ENCODE measurements at places on chromosomes 2 and 18.

DNA sequence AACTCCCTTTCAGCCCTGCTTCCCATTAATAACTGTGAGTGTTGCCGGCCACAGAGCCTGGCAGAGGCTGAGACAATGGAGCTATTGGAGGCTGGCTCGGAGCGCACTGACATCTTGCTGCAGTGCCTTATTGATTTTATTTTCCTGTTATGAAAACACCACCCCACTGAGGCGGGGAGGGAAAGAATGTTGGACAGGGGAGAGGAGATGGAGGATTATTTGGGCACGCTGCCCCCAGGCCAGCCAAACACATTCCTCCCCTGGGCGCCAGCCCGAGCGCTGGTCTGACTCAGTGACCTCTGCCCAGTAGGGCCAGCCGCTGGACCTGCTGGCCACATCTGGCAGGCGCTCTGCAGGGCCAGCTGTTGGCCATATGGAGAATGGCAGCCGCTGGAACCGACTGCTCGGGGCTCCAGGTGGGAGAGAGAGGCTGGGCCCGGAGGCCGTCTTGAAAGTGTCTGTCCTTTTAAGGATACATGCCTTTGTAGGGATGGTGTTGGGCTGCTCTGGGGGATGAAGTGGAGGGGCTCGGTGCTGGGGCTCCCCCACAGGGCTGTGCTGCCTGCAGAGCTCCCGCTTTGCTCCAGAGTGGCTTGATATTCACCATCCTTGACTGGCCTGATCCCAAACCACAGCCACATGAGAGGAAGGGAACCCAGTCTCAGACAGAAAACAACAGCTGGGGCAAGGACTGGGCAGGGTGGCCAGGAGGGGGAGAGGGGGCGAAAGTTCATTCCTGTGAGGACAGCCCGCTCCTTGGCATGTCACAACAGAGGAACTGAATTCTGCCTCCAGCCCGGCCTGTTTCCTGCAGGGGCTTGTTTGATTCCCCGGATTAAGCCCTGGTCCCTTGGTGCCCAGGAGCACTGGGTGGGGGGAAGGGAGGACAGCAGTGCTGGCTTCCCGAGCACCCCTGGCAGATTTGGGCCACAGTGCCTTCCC is 179.0 kb downstream of the KLHL29 start:
- no peak for DNase-seq

DNA sequence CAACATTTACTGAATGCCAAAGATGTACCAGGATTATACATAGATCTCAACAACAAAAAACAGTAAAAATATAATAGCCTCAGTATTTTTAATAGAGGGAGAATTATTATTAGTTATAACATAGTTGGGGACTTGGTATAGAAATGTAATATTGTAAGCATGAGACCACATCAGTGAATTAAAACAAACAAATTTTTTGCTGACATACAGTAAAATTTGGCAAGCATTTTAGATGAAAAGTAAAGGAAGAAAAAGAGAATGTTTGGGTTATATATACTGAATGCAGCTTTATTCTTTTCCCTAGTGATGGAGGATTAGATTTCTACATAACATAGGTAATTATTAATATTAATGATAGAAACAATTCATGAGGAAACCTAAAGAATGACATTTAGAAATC is 10.9 kb downstream of the CPS1 start:
- no peak for DNase-seq

DNA sequence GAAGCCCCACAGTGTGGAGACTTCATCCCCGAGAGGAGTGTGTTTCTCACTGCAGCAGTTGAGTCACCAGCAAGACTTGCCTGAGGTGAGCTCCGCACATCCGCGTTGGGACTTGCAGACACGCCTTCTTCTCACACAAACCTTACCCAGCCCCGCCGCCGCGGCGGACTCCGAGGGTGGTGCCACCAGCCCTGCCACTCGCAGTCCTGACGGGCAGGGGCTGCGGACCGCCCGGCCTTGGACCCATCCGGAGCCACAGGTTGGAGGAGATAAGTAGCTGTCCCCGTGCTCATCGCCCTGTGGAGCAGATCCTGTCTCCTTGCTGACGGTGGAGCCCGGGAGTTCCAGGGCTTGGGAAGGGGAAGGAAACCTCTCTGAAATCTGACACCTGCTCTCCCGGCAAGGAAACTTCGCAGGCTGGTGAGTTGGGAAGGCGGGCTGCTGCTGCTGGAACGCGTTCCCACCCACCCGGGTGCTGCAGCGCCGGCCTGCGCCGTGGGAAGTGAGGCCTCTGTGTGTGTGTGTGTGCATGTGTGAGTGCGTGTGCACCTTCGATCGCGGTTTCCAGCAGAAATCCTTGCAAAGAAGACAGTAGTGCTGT is at the start of gene RAB27B:
Gene RAB27B, plus strand, starts transcription at position 197 of the 601 bp plus-strand sequence. CDS start 49,109 bp downstream, outside the sequence.
- peak; percentile 45 for DNase-seq

- peak; percentile 60 for DNase-seq
Measured at GRCh38 chr18:37537868-37538525, 27.6 kb downstream of the CELF4 start.

- no peak for DNase-seq
Measured at GRCh38 chr2:102190430-102191107, 3.7 kb downstream of the IL1RL2 start.

DNA sequence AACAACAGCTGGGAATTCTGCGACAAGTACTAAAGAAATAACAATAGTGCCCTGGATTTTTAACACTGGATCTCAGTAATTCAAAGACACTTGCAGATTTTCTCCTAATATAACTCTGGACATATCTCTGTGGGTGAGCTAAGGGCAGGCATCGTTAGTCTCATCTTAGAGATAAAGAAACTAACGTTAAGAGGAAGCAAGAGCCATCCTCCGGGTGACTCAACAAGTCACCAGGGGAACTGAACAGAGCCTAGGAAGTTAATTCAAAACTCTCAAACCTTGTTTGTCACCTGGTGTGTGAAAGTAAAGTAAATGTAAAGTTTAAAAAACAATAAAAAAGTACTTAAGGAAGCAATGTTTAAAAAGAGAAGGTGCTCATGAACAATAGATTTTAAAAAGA is 41.6 kb upstream of the NRP2 start:
- no peak for DNase-seq

- DNase-seq = no peak
Measured at GRCh38 chr2:86645752-86646151, 22.1 kb upstream of the RNF103 start.

DNA sequence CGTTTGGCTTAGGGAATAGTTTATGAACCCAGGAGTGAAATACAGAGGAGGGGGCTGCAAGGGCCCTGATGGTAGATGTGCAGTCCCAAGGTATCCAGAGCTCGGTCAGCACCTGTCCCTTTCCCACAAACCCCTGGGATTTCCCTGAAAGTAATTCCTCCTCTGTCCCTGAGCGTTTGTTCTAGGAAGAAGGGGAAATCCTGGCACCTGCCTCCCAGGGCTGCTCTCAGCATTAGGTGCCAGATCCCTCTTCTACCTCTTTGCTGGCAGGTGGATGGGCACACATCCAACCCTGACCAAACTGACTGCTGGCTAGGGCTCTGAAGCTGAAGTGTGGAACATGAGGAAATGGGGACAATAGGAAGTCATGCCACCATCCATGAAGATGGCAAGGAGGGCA is 824.0 kb downstream of the SLC4A3 start:
- DNase-seq = no peak

DNA sequence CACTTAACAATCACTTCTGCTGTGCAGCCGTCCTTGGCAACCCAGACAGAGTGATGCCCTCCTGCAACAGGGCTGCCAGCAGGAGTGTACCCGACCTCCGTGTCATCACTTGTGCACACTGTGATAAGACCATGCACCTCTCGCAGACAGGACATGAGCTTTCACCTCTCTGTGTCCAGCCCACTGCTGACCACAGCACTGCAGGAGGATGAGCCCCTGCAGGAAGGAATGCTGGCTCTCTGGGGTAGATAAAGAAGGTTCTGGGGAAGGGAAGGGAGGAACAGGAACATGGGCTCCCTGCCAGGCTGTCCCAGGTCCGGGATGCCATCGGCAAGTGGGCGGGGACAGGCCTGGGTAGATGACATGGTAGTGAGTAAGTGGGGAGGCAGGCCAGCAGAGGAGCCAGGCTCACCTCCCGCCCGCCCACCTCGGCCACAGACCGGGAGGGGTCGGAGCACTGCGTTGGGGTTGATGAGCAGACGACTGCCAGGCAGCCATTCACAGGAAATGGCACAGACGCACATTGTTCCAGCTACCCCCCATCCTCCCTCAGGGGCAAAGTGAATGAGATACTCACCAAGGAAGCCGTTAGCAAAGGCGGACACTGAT is 18.6 kb upstream of the COL6A3 start:
- no peak for DNase-seq

DNA sequence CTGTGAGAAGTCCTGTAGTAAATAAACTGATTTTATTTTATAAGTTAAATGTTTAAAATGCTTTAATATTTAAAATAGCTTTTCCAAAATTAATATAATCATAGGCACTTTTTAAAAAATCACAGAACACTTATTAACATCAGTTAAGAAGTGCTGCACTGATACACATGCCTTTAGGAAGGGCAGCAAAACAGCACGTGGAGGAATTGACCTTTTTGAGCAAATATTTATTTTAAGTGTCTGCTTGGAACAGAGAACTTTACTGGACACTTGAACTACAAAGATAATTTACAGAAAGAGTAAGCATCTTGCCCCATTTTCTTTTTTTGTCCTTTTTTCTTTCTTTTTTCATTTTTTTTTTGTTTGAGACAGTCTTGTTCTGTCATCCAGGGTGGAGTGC is 87.7 kb upstream of the NARS1 start:
- DNase-seq = no peak

- no peak for DNase-seq
Measured at GRCh38 chr2:149538138-149538833, 49.3 kb downstream of the MMADHC start.

DNA sequence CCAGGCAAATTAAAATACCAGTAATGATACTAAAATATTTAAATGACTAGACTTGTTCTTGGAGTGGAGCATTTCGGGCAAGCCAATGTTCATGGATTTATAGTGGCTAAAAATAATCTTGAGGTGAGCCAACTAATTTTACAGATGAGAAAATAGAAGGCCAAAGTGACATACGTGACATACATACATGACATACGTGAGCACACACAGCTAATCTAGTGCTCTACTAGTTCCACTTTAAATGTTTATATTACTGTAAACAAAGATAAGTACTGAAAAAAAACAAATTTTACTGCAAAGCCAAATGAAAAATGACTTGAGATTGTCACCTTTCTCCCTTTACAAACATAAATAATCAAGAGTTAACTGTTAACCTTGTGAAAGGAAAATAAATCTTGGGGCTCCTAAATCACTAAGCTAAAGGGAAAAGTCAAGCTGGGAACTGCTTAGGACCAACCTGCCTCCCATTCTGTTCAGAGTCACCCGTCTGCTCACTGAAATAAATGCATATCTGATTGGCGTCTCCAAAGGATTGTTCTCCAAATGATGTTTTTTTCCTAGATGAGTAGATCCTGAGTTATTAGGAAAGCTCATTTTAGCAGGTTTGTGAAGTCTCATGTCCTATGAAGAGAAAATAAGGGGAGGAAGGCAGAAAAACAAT is 96.7 kb downstream of the PMS1 start:
- no peak for DNase-seq

DNA sequence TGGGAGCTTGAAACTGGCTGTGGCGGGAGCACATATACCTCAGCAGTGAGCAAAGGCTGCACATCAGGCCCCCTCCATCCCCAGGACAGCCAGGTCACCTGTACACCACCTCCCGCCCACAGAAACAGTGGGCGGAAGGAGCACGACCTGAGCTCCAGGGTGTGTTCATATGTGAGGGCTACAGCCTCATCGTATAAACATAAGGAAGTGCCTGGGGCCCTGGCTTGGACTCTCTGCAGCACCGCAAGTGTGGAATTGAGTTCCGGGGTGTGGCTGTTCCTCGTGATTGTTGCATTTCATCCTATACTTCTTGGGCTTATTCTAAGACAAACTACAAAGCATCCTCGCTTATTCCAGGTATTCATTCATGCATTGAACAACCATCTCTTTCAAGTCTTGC is 60.1 kb upstream of the TPO start:
- DNase-seq = no peak

DNA sequence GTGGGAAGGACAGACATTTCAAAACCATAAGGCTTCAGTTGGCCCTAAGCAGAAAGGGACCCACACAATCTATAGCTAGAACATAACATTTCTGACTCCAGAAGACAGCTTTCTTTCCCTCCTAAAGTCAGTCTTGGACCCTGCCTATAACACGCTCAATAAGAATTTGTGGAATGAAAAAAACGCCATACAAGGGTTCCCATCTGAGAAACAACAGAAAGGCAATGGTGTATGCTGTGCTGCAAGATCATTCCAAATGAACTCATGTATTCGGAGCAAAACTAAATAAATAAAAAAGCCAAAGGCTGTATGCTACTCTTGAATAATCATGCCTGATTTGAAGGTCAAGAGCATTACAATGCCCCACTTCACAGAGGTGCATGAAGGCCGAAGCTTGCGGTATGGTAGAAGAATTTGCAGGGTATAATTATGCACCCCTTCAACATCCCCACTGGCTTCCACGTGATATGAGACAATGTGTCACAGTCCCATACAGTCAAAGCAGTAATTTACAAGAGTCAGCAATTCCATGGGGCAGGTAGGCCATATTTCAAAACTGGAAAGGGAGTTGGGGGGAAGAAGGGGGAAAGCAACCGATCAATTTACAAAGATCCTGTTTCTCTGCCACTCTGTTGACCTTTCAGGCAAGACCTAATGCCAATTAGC is 61.4 kb upstream of the SLC14A2 start:
- DNase-seq = no peak

- no peak for DNase-seq
Measured at GRCh38 chr2:126790987-126791780, 107.5 kb upstream of the TEX51 start.

DNA sequence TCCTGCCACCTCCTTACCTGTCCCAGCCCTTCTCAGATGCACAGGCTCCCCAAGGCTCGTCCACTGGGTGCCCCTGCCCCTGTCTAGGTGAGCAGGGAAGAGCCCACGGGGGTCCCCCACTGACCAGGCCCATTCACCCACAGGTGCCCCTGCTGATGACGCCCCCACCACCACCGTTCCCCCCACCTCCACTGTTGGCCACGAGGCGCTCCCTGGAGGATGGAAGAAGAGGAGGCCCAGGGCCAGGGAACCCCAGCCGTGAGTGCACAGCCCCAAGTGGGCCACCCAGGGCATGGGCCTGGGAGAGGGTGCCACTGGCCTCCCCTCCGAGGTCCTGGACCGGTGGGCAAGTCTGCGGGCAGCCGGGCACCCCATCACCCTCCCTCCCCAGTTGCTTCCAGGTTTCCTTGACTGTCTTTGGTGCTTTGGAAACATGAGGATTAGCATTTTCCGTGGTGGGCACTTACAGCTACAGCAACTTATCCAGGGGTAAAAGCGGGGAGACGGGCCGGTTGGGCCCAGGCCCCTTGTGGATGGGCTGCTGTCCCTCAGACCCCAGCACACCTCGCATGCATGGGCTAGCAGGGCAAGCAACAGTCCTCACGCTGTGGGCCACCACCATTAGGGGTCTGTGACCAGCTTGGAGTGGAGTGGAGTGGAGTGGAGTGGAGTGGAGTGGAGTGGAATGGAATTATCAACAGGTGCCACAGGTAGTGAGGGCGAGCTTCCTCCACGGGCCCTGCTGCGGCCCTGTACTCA is 13.2 kb upstream of the KLHL30 start:
- DNase-seq = no peak

DNA sequence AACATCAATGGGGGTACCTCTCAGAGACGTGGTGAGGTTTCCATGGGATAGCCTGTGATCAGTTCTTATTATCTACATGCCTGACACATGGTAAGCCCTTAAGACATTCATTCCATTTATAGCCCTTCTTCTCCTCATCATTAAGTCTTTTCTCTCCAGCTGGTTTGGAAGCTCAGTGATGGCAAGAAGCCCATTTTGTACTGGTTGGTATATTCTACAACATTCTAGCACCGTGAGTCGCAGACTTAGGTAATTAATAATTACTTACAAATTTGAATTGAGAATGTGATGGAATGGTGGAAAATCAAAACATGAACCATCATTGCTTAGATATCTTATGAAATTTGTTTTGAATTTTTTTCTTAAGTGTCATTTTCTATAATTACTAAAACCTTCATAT is 472.6 kb downstream of the DLGAP1 start:
- no peak for DNase-seq

All from omental fat pad (tissue), 4 donors.